ENCODE measurements at places on chromosomes 2 and 18.

- DNase-seq, result no peak
These were observed 53.4 kb upstream of the SPRED2 start for GRCh38 chr2:65485839-65486238.

DNA sequence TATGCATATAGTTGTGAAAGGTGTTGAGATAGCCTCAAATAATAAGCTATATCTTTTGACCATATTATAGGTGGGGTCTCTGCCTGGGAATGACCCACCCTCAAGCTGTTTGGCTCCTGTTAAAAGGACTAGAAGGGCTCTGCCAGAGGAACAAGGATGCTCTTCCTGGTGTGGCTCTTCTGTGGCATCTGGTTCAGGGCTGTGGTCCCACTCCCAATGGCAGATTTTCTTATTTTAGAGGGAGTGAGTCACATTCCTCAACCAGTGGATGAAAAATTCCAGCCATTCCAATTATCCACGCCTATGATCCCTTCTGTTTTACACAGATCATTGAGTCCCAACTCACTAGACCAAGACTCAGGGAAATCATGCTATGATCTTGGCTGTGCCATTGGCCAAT, 119.9 kb downstream of the PARD3B start:
- peak; percentile 92 for DNase-seq

DNA sequence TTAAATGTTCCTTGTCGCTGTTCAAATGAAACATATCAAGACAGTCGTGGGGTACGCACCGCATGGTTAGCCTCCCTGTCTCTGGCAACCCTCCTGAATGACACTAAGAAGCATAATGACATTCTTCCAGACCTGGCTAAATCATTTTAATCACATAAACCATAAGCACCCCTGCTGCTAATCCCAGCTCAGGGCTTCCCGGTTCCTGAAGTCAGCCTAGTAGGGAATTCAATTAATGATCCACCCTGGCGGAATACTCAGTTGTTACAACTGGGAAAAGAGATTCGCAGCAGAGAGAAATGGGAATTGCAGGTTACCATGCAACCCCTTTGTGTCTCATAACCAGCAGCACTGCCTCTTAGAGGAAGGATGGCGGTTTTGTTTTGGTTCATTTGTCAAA, 200.8 kb upstream of the AGAP1 start:
- DNase-seq, result no peak

DNA sequence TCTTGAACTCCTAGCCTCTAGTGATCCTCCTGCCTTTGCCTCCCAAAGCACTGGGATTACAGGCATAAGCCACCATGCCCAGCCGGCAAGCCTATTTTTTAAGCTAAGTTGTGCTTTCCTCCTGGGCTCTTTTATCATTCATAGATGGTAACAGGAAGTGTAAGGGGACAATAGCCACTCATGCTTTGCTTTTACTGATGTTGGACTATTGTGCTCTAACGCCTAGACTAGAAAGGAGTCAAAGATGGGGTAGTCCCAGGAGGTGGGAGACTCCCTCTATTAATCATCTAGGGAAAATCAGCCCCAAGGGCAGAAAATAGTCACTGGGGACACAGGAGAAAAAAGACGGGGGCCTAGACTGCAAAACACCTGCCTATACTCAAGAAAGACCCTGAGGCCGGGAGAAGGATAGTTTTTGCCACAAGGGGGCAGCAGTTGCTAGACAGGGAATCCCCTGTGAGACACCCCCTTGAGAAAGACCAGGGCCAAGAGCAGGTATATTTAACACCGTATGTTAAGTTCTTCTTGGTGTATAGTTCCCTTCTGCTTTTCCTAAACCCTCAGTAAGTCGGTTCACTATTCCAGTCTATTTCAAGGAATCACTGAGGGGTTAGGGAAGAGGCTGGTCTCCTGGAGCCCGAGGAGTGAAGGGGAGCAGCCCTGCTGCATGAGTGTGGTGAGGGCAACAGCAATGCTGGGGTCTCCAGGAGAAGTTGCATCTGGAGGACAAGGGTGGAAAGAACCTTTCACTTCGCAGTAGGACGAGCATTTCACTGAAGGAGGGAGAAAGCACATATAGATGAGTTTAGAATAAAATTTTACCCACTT, 2.1 kb upstream of the CXCR1 start:
- DNase-seq, result peak; percentile 9

DNA sequence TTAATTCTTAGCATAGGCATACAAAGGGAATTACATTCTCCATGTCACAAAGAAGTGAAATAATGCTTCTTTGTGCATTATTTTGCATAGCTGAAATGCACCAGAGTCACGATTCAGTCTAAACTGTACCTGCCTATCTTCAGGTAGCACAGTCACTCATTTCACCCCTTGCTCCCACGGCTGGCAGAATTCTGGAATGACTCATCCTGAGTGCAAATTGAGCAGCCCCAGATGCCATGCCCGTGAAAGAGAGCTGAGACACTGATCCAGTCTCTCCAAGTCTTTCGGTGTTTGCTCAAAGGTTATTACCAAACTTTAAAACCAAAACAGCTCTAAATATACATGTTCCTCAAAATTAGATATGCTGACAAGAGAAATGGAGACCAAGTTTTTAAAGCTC, 168.3 kb upstream of the POU3F3 start:
- DNase-seq, result no peak

DNA sequence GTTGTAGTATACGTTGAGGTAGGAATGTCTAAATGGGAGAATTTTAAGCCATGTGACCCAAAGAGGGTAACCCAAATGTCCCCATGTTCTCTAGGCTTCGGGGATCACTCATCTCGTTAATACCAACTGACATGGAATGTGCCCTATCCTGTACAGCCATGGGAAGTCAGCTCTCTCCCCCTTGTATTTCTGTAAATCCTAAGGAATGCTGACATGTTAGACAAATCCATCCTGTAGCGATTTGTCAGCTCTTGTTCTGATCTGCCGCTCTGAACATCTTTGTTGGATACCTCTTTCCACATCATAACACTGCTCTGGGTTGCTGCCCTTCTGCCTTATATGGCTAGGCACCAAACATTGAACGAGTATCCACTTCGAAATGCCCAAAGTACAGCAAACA, 350.6 kb downstream of the RND3 start:
- no peak for DNase-seq
